ENCODE measurements at places on chromosomes 16 and 17. TPM values are rescaled to one million over a fixed set of nuclear protein-coding genes. Genes with fewer than 3 reads are reported as not detected.
A peak's percentile ranks its signal among the peaks of the same experiment; 100 is the strongest.

The GJD3 gene
- total RNA-seq: 0.38 TPM

The MPV17L gene
- total RNA-seq: 5.7 TPM

The WSB1 gene
- 27.9 TPM for total RNA-seq

- no peak overlapping the region for H3K27ac ChIP-seq
- H3K4me3 ChIP-seq: no peak overlapping the region
- H3K27me3 ChIP-seq: no peaks in the 10 kb centered on the region
Measured at GRCh38 chr17:3602499-3602898, 6.7 kb downstream of the TRPV1 start.

The MYCBPAP gene
- not detected for total RNA-seq

The AOC2 gene
- 1.00 TPM for total RNA-seq

The CCDC200 gene
- total RNA-seq: not detected

The ZNF48 gene
- 4.9 TPM for total RNA-seq

DNA sequence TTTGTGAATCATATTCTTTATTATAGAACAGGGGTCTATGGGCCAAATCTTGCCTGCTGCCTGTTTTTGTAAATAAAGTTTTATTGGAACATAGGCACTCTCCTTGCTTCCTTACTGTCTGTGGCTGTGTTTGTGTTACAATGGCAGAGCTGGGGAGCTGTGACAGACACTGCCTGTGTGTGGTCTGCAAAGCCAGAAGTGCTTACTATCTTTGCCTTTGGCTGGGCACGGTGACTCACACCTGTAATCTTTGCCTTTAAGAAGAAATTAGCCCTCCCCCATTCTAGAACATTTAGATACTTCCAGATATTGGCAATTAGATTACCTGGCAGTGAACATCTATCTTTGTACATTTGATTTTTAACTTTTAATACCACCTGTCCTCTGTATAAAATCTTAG is 308.3 kb downstream of the FOXL1 start:
- H3K36me3 ChIP-seq: no peaks in the 10 kb centered on the region
- no peak overlapping the region for H3K4me3 ChIP-seq
- no peaks in the 10 kb centered on the region for H3K4me1 ChIP-seq
- H3K27ac ChIP-seq: no peak overlapping the region
- no peaks in the 10 kb centered on the region for H3K27me3 ChIP-seq

The SLFN13 gene
- 6.3 TPM for total RNA-seq

DNA sequence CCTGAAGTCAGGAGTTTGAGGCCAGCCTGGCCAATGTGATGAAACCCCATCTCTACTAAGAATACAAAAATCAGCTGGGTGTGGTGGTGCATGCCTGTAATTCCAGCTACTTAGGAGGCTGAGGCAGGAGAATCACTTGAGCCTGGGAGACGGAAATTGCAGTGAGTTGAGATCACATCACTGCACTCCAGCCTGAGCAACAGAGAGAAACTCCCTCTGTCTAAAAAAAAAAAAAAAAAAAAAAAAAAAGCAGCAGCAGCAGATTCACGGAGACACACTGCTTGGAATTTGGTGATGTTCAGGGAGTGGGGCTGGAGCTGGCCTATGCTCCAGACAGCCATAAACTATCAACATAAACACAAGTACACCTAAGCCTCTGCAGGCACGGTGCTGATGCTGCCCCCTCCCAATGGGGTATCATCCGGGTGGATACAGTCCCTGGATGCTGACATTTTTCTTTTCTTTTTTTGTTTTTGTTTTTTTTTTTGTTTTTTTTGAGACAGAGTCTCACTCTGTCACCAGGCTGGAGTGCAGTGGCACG is 39.6 kb upstream of the RHOT1 start:
- H3K27ac ChIP-seq: no peak overlapping the region
- H3K36me3 ChIP-seq: no peaks in the 10 kb centered on the region
- no peaks in the 10 kb centered on the region for H3K4me1 ChIP-seq

DNA sequence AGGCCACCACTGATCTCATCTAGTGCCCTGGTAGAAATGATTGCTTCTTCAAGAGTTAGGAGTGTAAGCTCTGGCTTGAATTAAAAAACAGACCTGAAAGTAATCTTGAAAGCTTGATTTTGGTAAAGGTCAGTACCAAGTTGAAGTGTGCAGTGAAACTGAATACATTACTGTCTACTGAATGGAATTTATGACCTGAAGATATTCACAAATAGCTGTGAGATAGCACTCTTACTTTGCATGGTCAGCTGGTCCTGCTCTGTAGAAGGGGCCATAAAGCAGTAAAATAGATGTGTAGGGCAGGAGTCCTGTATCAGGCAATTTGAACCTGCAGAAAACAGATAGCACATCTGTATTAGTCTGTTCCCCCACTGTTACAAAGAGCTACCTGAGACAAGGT is 78.6 kb downstream of the MYH13 start:
- no peak for DNase-seq
- H3K27ac ChIP-seq: no peak overlapping the region
- H3K36me3 ChIP-seq: no peaks in the 10 kb centered on the region
- H3K4me1 ChIP-seq: no peaks in the 10 kb centered on the region
- H3K4me3 ChIP-seq: no peak overlapping the region

GRCh38 chr17:72474243-72474642 is 353.4 kb downstream of the SOX9 start:
- no peak overlapping the region for H3K27ac ChIP-seq
- H3K4me1 ChIP-seq: peaks cover 12% of the 10 kb centered on the region
- no peaks in the 10 kb centered on the region for H3K36me3 ChIP-seq
- DNase-seq: no peak
- H3K4me3 ChIP-seq: no peak overlapping the region

- no peaks in the 10 kb centered on the region for H3K36me3 ChIP-seq
- H3K27me3 ChIP-seq: peaks cover 39% of the 10 kb centered on the region
- DNase-seq: no peak
Measured at GRCh38 chr16:86499889-86500707, 10.2 kb upstream of the FOXF1 start.

DNA sequence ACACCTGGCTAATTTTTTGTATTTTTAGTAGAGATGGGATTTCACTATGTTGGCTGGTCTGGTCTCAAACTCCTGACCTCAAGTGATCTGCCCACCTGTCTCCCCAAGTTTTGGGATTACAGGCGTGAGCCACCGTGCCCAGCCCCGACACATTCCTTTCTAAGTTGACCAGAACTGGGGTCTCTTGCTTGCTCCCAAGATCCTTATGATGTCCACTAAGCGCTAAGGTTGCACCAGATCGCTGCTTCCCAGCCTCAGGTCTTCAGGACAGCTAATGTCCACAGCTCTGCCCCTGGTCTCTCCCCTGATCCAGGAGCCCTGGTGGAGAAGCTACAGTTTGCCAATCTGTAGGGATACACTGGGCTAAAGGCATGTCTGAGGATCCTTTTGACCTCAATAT is 29.5 kb downstream of the NSMCE1 start:
- H3K4me3 ChIP-seq: no peak overlapping the region
- no peak for DNase-seq
- no peaks in the 10 kb centered on the region for H3K27me3 ChIP-seq
- H3K27ac ChIP-seq: peak overlapping the region; percentile 78
- no peaks in the 10 kb centered on the region for H3K36me3 ChIP-seq

DNA sequence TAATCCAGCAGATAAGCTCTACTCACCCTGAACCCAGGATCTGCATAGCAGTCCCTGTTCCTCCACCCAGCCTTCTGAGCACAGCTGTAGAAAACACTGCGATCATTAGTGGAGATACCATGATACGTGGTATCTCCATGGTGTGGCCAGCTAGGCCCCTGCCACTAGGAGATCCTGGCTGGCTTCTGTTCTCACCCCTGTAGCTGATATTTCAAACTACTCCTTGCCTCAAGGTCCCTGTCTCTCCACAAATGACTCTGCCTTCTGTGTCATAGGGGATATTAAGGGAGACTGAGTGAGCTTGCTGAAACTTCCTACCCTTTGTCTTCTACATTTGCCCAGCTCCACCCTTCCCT is 44.3 kb downstream of the ERN1 start:
- no peak for DNase-seq
- H3K36me3 ChIP-seq: no peaks in the 10 kb centered on the region
- H3K27ac ChIP-seq: peak overlapping the region; percentile 7
- H3K27me3 ChIP-seq: no peaks in the 10 kb centered on the region
- H3K4me3 ChIP-seq: no peak overlapping the region
- H3K4me1 ChIP-seq: peaks cover 14% of the 10 kb centered on the region

- H3K27ac ChIP-seq: no peak overlapping the region
- DNase-seq: no peak
- H3K27me3 ChIP-seq: no peaks in the 10 kb centered on the region
- H3K4me3 ChIP-seq: no peak overlapping the region
Measured at GRCh38 chr17:71176928-71177443, 943.8 kb upstream of the SOX9 start.

GRCh38 chr17:75550139-75550465 is 24.6 kb downstream of the LLGL2 start:
- H3K36me3 ChIP-seq: no peaks in the 10 kb centered on the region
- no peaks in the 10 kb centered on the region for H3K27me3 ChIP-seq
- peak overlapping the region; percentile 95 for H3K27ac ChIP-seq
- peaks cover 13% of the 10 kb centered on the region for H3K4me1 ChIP-seq

DNA sequence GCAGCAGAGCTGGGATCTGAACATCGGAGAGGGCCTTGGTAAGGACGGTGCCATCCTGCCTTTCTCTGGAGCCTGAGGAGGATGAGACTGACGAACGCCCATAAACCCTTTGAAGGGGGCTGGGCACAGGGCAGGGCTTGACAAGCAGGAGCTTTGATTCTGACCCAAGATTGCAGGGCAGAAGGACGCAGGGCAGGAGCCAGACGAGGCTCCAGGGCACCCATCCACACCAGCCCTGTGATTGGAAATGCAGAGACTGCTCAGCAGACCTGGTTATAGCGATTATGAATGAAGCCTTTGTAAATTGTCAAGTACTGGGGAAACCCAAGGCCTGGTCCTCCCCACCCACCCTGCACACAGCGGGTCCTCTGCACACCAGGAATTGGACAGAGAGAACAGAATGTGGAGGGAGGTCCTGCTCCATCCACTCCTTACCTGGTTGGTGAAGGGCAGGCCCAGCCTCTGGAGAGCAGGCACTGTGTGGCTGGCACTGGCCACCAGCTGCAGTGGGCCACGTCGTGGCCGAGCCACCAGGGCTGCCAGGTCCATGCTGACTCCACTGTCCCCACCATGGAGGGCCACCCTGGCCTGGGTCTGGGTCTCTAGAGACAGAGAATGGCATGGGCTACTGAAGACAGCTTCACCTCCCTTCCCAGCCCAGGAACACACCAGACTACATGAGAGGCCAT is 68.8 kb downstream of the RMI2 start:
- no peak for DNase-seq
- no peaks in the 10 kb centered on the region for H3K36me3 ChIP-seq
- H3K27me3 ChIP-seq: no peaks in the 10 kb centered on the region
- no peaks in the 10 kb centered on the region for H3K4me1 ChIP-seq
- no peak overlapping the region for H3K27ac ChIP-seq
- H3K4me3 ChIP-seq: no peak overlapping the region

GRCh38 chr16:51710905-51711563 is 560.0 kb upstream of the SALL1 start:
- H3K36me3 ChIP-seq: no peaks in the 10 kb centered on the region
- H3K27me3 ChIP-seq: no peaks in the 10 kb centered on the region
- no peak overlapping the region for H3K4me3 ChIP-seq
- no peak for DNase-seq

The GRAP gene
- 1.0 TPM for total RNA-seq

DNA sequence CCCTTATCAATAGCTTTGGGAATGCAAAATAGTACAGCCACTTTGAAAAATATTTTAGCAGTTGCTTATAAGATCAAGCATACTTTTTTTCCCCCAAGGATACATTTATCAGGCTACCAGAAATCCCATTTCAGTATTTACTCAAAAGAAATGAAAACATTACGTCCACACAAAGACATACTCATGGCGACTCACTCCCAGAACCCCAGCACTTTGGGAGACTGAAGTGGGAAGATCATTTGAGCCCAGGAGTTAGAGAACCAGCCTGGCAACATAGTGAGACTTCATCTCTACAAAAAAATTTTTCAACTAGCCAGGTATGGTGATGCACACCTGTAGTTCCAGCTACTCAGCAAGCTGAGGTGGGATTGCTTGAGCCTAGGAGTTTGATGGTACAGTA is 5.9 kb downstream of the SKA2 start:
- H3K4me3 ChIP-seq: no peak overlapping the region
- no peak overlapping the region for H3K27ac ChIP-seq
- H3K27me3 ChIP-seq: no peaks in the 10 kb centered on the region
- H3K36me3 ChIP-seq: no peaks in the 10 kb centered on the region

The HBA2 gene
- not detected for total RNA-seq

The DPEP3 gene
- not detected for total RNA-seq

GRCh38 chr17:59416184-59416583 is 84.7 kb downstream of the YPEL2 start:
- no peak for DNase-seq
- H3K36me3 ChIP-seq: no peaks in the 10 kb centered on the region
- H3K4me1 ChIP-seq: no peaks in the 10 kb centered on the region
- H3K4me3 ChIP-seq: no peak overlapping the region
- no peaks in the 10 kb centered on the region for H3K27me3 ChIP-seq
- no peak overlapping the region for H3K27ac ChIP-seq

DNA sequence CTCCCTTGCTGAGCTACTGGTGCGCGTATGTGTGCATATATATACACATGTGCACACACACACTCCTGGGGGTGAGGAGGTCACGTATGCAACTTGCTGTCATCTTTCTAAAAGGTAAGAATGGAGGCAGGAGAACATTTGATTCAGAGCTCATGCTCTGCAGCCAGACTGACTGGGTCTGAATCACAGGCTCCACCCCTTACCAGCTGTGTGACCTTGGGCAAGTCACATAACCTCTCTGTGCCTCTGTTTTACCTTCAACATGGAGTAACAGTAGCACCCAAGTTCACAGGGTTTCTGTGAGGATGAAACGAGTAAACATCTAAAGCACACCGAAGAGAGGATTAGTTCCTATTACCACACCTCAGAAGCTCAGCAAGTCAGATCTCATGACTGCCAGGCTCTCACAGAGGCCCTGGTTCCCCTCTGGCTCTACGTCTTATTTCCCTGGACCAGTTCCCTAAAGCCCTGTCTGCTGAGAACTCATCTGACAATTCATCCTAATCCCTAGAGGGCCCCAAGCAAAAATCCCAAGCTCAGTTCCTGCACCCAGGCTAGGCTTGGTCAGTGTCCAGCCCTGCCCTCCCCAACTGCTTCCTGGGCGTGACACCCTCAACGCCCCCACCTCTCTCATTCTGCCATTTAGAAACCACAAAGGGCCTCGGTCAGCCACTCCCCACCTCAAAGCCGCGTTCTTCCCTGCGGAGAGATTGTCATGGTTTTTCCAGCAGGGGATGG is 28.7 kb downstream of the ABR start:
- H3K4me1 ChIP-seq: peaks cover 5% of the 10 kb centered on the region
- DNase-seq: no peak
- H3K4me3 ChIP-seq: no peak overlapping the region
- no peaks in the 10 kb centered on the region for H3K27me3 ChIP-seq

DNA sequence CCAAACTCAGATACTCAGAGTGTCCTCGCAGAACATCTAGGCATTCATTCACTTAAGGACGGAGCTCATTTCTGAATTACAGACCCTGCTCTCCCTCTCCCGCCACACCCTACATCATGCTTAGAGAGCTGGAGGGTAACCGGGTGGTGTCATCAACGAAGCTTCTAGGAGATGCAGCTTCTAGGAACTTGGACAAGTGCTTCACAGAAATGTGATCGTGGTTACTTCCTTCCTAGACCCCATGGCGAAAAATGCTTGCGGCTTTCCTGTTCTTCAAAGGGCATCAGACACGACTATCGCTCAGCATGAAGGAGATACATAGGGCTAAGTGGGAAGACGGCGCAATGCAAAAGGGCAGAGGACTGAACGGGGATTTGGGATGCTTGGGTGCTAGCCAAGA is 126.8 kb downstream of the ZFHX3 start:
- H3K4me1 ChIP-seq: peaks cover 21% of the 10 kb centered on the region
- no peaks in the 10 kb centered on the region for H3K27me3 ChIP-seq
- H3K27ac ChIP-seq: no peak overlapping the region

Measured in esophagus squamous epithelium (tissue), 5 donors.